ENCODE measurements at places on chromosomes 5 and 9.
A peak's percentile ranks its signal among the peaks of the same experiment; 100 is the strongest.

- DNase-seq, result peak; percentile 30
Measured at GRCh38 chr5:159286420-159287035, 23.4 kb downstream of the UBLCP1 start.

- no peak for DNase-seq
Measured at GRCh38 chr9:130128251-130128650, 44.0 kb upstream of the NCS1 start.

- DNase-seq, result peak; percentile 55
Measured at GRCh38 chr5:141484641-141485311, at the start of gene PCDHGC4. Gene PCDHGC4, plus strand, starts transcription at chr5:141485030. Its CDS starts 144 bp downstream, at chr5:141485174.

DNA sequence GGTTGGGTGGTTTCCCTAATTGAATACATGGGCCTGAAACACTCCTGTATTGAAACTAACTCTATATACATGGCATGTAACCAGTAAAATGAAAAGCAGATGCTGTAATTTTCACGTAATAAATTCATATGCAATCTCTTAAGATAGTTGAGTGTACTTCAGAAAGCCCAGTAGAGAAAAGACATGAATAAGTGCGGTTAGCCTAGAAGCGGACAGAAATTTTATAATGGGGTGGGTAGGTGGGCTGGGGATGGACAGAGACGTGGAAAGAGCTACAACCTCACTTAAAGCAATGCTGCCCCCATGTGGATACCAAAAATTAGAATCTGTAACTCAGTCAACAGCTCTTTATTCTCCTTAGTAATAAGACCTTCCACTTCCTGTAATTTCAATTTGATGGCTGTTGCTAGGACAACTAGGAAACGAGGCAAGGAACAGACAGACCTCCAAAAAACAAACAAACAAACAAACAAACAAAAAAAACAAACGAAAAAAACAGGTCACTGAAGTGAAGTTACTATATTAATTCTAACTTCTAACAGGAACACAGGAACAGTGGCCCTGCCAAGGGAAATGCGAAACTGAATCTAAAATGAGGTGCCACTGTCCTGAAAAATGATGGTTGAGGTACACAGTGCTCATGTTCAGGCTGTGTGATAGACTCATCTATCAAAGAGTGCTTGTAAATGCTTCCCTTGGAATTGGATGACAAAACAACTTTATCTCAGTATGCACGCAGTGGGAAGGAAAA is 103.4 kb upstream of the GNA14 start:
- DNase-seq, result peak; percentile 84

DNA sequence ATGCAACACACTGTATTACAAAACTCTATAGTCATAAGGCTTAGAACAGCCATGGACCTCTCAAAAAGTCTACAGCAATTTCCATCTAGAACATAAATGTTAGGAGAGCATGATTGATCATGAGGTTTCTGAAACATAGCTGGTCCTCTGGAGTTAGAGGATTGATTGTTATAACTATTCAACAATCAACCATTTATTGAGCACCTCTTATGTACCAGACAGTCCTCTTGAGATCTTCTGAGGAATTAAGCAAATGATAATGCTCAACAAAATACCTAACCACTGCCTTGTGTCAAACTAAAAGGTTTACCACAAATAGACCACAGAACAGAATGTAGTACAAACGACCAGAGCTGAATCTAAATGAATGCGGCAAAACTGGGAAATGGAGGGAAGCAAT is 3.4 kb upstream of the AGTPBP1 start:
- DNase-seq, result no peak
